NCI-H2171 treated with DMSO at 0.1 percent for 48 hours (cell line): ENCODE measurements at places on chromosomes 6 and 20.
A peak's percentile ranks its signal among the peaks of the same experiment; 100 is the strongest.

DNA sequence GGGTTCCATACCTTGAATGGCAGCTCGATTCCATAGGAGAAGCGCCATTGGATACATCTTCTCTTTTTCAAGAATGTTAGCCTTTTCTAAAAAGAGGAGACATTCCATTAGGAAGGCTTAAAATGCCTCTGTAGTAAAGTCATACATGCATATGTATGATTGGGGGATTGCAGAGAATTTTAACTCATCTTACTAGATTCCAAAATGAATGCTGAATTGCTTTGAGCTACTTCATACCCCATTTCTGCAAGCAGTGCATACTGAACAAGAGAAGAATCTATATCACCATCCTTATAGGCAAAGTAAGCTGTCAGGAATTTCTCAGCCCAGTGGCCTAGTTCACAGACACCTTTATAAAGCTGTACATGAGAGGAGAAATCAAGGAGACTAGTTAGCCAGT, 80.3 kb downstream of the NDUFAF5 start:
- DNase-seq, result no peak

DNA sequence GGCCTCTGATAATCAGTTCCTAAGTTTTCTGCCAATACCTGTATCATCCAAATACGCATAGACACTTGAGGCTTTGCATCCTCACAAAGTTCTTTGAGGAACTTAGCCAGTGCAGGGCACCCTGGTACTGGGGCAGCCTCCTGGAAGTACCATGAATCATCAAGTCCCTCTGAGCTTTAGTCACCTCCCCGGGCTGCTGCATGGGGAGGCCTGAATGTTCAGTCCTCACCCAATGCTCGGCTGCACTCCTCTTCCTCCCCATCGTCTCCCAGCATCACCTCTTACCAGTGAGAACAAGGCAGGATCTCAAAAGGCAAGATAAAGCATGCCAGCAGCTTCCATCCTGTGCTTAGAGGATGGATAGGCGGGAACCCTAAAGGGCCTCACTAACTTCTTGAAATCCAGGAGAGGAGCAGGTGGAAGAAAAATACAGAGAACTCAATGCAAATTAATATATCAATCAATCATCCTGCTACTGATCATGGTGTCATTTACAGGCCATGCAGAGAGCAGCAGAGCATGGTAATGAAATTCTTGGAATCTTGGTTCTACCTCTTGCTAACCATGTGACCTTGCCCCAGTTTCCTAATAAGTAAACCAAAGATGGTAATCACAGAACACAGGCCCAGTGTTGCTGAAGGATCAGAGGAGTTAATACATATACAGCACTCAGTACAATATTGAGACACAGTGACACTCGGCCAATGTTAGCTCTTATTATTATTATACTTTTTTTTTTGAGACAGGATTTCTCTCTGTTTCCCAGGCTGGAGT, 4.7 kb upstream of the CCN6 start:
- no peak for DNase-seq

GRCh38 chr20:7736336-7736735, 203.9 kb downstream of the HAO1 start:
- no peak for DNase-seq

- peak; percentile 71 for DNase-seq
Measured at GRCh38 chr6:105136431-105137350, 43.1 kb downstream of the POPDC3 start.

- no peak for DNase-seq
Measured at GRCh38 chr6:66264376-66264775, 557.4 kb upstream of the EYS start.

GRCh38 chr6:21967056-21967974, 329.5 kb downstream of the PRL start:
- DNase-seq, result no peak

GRCh38 chr6:138972226-138972665, 15.8 kb downstream of the REPS1 start:
- DNase-seq, result no peak

GRCh38 chr6:151837223-151837622, 29.7 kb downstream of the ESR1 start:
- no peak for DNase-seq

GRCh38 chr20:51366155-51366886, 176.2 kb downstream of the NFATC2 start:
- no peak for DNase-seq

DNA sequence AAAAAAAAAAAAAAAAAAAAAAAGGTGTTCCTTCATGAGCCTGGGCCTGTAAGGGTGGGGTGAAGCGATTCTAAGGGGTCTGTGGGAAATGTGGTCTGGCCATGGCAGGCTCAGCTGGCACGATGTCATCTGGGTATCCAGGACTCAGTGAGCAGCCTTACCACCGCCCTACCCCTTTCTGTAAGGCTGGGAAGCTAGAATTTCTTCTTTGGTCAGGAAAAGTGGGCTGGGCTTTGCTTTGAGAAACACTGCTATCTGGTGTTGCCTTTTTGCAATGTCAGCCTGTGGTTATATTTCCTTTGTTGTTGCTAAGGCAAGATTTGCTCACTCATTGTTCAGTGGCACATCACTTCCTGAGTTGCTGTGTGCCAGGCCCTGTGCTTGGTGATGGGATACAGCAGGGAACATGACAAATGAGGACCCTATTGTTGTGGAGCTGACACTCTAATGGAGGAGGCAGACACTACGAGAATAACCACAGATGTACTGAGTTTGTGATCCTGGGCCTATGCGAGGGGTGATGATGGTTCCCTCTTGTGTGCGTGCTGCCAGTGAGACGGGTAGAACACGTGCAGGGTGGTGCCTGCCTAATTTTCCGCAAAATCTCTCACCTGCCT, 45.9 kb upstream of the ZNFX1 start:
- DNase-seq, result peak; percentile 42

GRCh38 chr6:138817799-138818198, 21.9 kb downstream of the ECT2L start:
- peak; percentile 42 for DNase-seq

DNA sequence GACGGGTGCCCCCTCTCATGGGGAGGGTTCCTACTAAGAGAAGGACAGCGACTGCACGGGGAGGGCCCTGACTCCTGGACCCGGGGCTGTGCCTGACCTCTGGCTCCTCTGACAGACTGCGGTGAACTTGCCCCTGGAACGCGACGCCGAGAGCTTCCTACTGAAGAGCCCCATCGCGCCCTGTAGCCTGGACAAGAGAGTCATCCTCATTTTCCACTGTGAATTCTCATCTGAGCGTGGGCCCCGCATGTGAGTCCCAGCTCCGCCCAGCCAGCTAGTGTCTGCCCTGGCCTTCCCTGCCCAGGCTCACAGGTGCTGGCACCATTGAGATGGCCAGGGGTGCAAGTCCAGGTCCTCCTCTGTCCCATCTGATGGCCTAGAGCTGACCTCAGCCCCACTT, 7.2 kb downstream of the CDC25B start:
- no peak for DNase-seq

DNA sequence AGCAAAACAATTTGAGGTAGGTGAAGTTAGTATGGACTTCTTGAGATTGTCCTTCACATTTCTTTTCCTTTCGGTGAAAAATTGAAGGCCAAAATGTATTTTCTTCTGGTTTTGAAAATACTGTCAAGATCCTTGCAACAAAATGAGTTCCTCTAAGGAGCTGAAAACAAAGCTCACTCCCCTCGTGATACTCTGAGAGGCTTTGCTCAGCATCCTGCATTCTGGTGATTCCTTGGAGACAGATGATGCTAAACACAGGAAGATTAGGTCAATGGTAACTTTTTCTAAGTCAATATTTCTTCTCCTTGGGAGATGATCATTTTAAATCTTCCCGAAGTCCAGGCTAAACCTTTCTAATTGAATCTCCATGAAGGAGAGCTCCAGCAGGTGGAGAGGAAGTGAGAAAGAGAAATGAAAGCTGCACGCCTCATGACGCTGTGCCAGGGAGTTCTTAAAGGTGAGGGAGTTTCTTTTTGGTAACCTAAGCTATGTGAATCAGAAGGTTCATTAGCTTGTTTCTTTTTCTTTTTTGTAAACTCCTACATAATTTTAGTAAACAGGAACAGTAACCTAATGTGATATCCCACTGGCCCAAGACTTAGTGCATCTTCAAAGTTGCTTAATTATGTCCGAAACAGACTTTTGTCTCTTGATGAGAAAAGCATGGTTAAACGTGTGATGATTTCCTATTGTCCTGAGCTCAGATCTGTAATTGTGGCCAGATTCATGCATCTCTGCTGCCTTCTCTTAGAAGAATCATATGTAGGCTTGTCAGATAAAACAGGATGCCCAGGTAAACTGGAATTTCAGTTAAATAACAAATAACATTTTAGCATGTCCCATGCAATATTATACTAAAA, 15.0 kb downstream of the ESR1 start:
- no peak for DNase-seq

GRCh38 chr6:170286246-170286933, 4.5 kb downstream of the DLL1 start:
- DNase-seq, result no peak

DNA sequence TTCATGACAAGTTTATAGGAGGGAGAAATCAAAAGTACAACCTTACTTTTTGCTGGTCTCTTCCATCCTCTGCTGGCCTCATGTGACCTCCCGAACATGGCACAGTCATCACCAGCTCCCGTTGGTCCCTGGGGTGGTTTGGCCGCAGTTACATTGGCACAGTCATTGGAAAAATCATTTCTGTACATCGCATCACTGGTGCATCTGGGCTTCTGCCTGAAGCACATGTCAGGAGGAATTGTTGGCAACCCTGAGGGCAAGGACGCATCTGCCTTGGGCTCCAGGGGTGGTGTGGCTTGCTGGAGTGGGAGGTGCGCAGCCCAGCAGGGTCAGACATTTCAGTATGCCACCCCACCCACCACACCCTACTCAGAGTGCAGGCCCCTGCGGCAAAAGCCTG, 162.9 kb upstream of the SLC24A3 start:
- no peak for DNase-seq

GRCh38 chr20:16066571-16066970, 506.7 kb downstream of the KIF16B start:
- DNase-seq, result no peak

DNA sequence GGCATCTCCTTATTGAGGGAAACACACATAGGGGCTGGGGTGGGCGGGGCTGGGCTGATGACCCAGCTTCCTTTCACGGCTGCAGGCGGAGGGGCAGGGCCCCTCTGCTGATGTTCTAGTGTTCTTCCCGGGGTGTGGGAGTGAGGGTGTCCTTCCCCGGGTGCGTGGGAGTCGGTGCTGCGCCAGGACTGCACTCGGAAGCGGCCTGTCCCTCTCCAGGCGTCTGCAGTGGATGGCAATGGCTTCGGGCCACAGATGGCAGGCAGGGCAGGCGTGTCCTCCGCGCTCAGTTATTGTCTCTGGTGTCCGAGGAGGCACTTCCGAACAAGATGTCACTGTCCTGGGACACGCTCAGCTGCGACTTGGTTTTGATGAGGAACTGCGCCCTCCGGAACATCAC, 19.2 kb downstream of the KCNG1 start:
- no peak for DNase-seq

GRCh38 chr6:3125815-3126214, 7.3 kb downstream of the BPHL start:
- no peak for DNase-seq

DNA sequence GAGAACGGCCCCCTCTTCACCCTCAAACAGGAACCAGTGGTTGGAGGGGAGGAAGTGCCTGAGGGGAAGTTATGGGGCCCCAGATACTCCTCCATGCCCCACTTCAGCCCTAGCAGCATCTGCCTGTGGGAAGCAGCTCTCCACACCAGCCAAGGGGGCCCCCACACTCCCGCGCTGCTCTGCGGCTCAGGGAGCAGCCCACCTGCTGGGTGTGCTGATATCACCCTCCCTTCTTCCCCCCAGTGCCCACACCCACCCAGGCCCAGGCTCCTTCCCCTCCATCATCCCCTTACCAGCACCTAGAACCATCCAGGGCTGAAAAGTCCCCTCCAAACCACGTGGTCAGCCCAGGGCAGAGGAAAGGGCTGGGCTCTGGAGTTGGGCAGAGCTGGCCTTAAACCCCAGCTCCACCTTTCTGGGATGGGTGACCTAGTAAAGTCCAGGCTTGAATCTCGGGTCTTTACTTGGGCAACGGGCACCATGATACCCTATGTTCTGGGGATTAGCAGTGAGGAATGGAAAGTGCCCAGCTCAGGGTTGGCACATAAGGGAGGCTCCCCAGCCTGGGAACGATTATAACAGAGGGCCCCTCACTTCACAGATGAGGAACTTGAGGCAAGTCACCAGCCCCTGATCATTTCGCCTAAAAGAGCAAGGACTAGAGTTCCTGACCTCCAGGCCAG, 663 bp downstream of the LST1 start:
- DNase-seq, result no peak

- no peak for DNase-seq
Measured at GRCh38 chr6:77019081-77019480, 444.2 kb downstream of the HTR1B start.

- peak; percentile 89 for DNase-seq
Measured at GRCh38 chr20:20317621-20318364, 50.1 kb upstream of the INSM1 start.

- DNase-seq, result no peak
Measured at GRCh38 chr6:137736911-137737310, 130.1 kb upstream of the TNFAIP3 start.
